ENCODE measurements at places on chromosomes 12 and 14. TPM values are rescaled to one million over a fixed set of nuclear protein-coding genes. Genes with fewer than 3 reads are reported as not detected.

- DNase-seq: no peak
These were observed 165.2 kb upstream of the OTX2 start for GRCh38 chr14:56975521-56975920.

GRCh38 chr14:94679937-94680861 is 68.0 kb downstream of the SERPINA3 start:
- no peak for DNase-seq

DNA sequence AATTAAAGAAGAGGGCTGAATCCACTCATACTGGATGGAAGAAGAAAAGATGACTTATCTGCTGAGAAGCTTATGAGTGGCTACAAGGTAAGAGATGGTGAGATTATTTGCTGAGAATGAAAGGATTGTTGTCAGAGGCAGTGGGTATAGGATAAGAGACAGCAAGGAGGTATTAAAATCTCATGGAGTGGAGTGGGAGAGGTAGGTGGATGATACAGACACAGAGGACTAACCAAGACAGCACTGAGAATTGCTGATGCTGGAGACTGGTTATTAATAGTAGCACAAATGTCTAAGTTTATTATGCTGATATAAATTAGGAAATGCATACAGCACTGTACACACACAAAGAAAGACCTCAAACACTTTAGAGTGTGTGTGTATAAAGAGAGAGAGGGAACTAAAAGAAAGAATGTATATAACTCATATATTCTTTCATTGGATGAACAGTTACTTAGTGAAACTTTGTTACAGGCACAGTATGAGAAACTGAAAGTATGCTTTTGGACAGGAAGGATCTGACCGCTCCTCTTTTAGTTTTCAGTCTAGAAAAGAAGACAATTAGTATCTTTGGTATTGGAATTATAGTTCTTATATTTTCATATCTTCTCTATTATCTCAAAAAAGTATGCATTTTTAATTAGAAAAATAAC is 543.1 kb downstream of the LRFN5 start:
- DNase-seq: no peak

- DNase-seq: no peak
These were observed 38.5 kb downstream of the ERO1A start for GRCh38 chr14:52656905-52657304.

BATF gene
- polyA plus RNA-seq: 4.0 TPM

RNF212B gene
- polyA plus RNA-seq: not detected

FGF6 gene
- polyA plus RNA-seq: not detected

RERG gene
- polyA plus RNA-seq: 4.9 TPM

Measured in small intestine (tissue), 16 donors.